ENCODE measurements at places on chromosomes 2 and 18.

DNA sequence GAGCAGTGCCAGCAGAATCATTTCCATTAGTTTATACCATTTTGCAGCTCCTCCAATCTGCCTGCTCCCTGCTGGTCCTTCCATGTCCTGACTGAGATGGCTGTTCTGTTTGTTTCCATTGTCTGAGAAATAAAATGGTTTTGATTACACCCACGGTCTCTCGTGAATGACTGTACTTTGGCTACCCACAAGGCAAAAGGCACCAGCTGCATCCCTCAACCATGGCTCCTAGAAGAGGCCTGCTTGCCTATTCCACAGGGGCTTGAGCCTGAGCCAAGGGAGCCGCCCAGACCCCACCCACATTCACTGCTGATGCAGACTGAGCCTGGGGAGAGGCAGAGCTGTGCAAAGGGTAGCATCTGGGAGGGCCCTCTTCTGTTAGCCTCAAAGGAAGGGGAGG lies 31.2 kb downstream of the MARCHF4 start:
- peak; percentile 42 for DNase-seq

- no peak for DNase-seq
These were observed 174.5 kb upstream of the HS6ST1 start for GRCh38 chr2:128492966-128493811.

GRCh38 chr18:61694236-61694635 lies 198.6 kb downstream of the RNF152 start:
- no peak for DNase-seq

DNA sequence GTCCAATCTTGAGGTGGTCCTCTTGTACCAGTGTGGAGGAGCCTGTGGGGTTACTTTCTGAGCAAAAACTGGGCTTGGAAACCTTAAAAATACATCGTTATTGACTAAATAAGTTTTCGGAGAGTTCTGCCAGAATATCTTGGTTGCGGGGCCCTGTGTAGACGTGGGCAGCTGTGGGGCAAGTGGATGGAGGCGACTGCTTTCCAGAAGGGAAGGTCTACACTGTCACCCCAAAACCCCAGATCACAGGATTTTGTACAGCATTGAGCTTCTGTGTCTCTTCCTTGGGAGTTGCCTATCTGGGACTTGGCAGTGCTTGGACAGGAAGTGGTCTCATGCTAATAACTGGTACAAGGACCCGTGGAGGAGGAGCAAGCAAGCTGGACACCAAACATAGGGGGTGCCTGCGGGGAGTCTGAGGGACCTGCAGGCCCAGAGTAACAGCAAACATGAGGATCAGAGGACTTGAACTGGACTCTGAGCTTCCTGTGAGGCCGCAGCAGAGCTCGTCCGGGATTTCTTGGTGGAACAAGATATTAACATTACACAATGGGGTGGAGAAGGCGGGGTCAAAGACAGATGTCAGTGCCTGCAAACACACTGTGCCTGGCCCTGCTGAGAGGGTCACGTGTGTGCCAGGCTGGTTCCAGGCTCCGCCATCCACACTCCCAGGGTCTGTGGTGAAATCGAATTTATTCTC lies 48.0 kb upstream of the CTLA4 start:
- no peak for DNase-seq

DNA sequence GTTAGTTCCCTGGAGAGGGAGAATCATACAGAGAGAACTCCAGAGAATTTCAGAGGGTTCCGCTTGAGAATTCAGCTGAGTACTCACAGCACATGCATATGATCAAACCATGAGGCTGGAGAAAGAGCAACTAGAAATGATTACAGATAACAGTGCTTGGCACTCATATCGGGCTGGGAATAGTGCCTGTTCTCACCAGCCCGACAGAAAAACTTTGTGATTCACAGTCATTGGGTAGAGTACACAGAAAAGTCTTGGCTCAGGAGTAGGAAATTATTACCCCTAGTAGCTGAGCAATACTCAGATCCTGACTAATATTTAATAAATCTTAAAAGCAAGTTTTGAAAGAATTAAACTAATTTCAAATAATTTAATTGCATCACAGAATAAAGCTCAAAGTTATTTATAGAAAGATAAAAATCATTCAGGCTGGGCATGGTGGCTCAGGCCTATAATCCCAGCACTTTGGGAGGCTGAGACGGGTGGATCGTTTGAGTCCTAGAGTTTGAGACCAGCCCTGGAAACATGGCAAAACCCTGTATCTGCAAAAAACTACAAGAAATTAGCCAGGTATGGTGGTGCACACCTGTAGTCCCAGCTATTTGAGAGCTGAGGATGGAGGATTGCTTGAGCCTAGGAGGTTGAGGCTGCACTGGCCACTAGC lies 6.8 kb downstream of the WDPCP start:
- no peak for DNase-seq

DNA sequence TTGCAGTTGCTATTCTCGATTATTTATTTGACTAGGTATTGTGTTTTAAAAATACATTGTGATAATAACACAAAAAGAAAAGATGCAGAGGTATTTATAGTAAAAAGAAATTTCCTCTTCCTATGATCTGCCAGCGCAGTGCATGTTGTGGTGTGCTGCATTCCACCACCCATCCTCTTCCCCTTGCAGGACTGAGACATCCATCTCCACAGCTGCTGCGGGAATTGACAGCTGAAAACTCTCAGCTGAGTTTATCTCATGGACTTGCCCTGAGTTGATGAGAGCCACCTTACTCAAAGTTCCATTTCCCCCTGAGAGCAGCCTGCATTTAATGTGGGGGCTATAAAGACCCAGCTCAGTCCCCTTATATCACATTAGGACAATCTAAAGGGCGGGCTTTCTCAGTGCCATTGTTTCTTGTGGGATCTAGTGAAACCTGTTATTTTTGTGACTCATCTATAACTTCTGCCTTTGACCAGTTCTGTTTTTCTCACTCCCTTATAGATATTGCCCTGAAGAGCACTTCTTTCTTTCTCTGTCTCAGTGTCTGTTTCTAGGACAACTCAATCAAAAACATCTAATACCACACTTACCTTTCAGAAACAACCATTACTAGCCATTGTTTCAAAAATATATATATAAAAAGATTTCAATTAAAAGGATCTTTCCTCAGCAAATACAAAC lies 698.5 kb downstream of the NR4A2 start:
- peak; percentile 2 for DNase-seq

DNA sequence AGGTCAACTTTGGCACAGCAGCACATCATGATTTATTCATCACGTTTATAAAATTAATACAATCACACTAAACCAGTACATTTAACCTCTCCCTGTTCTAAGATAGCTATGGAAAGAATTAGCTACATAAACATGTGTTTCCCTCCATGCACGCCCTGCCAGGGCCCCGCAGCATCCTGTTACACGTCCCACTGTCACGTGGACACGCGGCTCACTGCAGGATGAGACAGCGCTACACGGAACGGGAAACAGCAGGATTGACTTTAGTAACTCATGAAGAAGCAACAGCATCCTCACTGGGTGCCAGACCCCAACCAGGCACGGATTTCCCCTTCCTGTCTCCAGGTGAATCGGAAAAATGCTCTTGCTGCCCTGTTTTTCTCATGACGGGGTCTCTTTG lies 30.9 kb upstream of the SALL3 start:
- DNase-seq = no peak

GRCh38 chr2:7857904-7858303 lies 824.0 kb upstream of the ID2 start:
- DNase-seq = no peak

- DNase-seq = no peak
These were observed 44.4 kb downstream of the ST8SIA5 start for GRCh38 chr18:46712406-46712805.

DNA sequence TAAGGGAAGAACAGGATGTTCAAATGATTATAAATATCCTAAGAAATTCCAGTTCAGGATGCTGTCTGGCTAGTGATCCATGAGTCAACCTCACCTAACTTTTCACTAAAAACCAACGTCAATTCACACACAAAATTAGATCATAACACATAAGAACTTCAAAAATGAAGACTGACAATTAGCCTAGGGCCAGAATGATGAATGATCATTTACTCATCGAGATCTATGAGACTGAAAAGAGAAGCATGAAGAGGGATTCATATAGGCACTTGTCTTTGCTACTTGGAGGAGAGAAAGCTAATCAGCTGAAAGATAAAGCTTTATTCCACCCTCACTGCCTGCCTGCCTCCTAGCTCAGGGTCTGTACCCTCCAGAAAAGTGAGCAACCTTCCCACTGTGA lies 29.8 kb downstream of the ADD2 start:
- no peak for DNase-seq

DNA sequence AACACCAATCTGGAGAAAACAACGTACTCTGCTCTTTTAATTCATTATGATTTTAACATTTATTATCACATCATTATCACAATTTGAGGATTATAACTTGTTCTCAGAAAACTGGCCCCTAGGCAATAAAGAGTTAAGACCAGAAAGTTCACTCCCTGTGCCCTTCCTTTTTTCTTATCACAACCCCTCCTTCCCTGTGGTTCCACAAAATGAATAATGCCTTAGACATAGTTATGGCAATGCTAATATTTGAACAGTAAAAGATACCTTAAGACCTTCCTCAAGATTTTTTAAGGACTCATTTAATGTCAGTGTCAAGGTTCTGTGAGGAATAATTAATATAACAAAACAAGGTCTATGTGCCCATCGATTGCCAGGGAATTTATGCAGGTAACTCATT lies 596.2 kb downstream of the ARHGAP15 start:
- DNase-seq = no peak

DNA sequence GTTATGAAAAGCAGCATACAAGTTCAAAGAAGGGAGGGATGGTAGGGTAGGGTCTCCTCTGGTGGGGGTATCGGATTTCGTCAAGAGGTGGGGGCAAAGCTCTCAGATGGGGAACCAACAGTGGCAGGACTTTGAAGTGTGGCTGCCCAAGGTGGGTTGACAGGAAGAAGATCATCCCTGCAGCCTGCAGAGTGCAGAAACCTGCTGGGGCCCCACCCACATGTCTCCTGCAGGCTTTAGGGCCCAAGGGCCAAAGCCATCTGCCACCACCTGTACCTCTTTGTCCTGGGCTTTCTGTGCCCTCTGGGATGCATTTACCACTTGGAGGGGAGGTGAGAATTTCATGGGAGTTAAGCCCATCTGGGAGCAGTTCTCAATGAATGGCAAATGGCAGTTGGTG lies 42.7 kb downstream of the KCNF1 start:
- DNase-seq = no peak

DNA sequence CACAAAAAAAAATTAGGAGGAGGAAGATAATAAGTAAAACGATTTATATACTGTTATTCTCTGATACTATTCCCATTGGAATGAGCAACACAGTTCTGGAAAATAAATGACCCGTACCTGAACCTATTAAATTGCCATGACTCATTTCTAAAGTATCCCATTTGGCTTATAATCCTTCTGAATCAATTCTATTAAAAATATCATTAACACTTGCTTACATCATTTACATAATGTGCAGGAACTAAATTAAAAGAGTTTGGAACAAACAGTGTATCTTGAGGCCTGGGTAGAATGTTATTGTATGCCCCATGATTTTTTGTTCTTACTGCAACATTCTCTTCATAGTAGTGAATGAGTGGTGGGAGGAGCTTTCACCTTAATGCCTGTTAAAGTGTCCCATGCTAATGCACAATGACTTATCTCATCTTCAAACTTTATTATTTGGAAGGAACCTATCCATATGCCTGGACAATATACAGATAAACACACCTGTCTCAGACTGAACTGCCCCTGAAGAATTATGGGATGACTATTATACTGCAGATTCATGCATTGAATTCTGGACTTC lies 549.9 kb upstream of the ACVR2A start:
- DNase-seq = no peak

DNA sequence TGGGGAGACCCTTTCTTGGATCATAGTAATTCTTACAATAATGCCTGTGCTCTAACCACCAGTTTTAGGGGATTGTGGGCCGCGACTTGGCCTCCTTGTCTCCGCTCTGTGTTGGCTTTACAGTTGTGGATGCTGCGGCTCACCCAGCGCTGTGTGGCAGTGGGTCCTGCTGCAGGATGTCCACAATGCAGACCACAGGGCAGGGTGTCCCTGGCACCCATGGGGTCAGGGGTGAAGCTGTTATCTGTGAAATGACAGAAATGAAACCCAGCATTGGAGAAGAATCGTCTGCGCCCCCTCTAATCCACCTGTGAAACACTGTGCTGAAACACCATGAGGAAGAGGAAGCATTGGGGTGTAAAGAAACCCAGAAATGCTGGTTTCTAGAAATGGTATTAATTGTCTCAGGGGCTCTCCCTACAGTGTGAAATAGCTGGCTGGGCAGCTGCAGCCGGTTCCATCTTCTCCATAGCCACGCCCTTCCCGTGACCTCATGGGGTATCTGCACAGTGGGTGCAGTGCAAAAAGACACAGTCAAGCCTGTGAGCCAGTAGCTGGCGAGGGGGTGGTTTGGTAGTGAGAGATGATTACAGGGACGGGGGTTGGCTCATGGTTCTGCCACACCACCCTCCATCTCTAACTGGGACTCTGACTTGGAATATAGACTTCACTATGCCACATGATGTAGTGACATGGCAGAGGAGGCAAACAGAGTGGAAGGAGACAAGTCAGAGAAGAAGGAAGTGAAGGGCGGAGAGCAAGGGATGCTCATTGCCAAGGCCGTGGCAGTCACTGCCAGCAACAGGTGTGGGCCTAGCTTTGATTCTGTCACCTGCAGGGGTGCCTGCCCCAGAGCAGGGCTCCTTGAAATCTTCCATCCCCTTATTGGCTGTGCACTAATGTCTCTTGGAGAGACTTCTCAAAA lies 16.2 kb downstream of the INPP4A start:
- peak; percentile 73 for DNase-seq

DNA sequence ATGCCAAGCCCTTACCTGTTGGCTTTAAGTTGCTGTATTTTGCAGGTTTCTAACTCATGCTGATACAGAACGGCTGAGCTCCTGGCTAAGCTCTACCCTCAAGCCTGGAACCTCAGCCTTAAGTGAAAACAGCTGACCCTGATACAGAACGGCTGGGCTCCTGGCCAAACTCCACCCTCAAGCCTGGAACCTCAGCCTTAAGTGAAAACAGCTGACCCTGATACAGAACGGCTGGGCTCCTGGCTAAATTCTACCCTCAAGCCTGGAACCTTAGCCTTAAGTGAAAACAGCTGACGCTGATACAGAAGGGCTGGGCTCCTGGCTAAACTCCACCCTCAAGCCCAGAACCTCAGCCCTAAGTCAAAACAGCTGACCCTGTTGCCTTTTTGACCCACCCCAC lies 17.6 kb upstream of the DNER start:
- DNase-seq = no peak

GRCh38 chr2:85413592-85414420 lies 3.6 kb upstream of the CAPG start:
- peak; percentile 81 for DNase-seq

DNA sequence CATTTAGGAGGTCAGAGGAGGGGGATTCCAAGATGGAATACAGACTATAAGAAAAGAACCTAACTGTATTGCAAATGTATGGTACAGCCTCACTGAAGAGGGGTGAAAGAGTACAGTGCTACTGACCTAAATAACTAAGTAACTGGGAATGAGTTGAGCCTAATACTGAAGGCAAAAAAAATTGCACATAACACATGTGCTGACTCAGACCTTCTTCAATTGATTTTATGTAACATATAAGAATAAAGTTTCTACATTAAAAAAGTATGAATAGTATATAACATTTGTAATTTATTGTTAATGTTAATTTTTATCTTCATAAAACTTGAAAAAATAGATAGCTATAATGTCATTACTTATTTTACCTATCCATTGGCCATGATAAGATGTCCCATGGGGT lies 41.7 kb downstream of the MALT1 start:
- no peak for DNase-seq

- DNase-seq = no peak
These were observed 26.9 kb downstream of the DNAH7 start for GRCh38 chr2:196041786-196042185.

GRCh38 chr18:48929941-48930713 lies 20.6 kb downstream of the SMAD7 start:
- no peak for DNase-seq
